Natural killer cell treated with Interleukin-12 subunit alpha and Interleukin-12 subunit beta and Interleukin-15 and Interleukin-18, amount 100 ng/mL, for 72 hours (primary cell): ENCODE measurements at places on chromosomes 2 and 18. TPM values are rescaled to one million over a fixed set of nuclear protein-coding genes. Genes with fewer than 3 reads are reported as not detected.

DNA sequence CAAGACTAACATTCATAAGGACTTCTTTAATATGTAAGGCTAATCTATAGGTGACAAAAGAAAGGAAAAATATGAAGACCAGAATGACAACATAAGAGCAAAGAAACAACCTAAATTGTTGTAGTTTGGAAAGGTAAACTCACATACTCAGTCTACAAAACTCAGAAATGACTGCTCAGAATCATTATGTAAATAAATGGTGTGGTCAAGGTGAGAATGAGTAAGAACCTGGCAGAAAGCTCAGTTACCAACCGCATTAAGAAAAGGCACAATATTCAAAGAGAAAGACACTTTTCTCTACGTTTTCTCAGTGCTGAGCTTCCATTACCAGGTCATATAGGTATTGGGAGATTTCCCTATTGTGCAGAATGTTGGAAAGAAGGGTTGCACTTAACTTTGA is 15.8 kb downstream of the ATF2 start:
- no peak overlapping the region for H3K27ac ChIP-seq
- no peaks in the 10 kb centered on the region for H3K27me3 ChIP-seq
- H3K36me3 ChIP-seq, result peaks cover 7% of the 10 kb centered on the region
- peaks cover 51% of the 10 kb centered on the region for H3K4me1 ChIP-seq
- H3K4me3 ChIP-seq, result no peak overlapping the region

DNA sequence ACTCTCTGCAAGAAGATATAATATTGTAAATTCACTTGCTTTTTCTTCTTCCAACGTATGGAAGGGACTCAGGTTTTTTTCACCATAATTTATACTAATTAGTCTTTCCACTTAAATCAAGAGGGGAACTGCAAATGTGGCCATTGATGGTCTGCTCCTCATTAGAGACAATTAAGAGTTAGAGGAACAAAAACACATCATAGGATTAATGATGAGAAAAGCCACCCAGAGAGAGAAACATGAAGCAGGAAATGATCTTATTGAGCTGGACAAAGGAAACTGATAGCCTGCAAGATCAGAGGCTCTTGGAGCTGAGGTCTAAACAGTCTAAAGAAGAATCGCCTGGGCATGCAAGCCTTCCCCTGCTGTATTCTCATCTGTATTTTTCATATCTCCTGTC is 151.2 kb upstream of the NRP2 start:
- H3K4me3 ChIP-seq, result no peak overlapping the region
- no peaks in the 10 kb centered on the region for H3K4me1 ChIP-seq
- H3K27me3 ChIP-seq, result no peaks in the 10 kb centered on the region
- no peak for DNase-seq

CYS1 gene
- not detected for total RNA-seq

PSMA8 gene
- total RNA-seq, result 0.31 TPM

PGAP1 gene
- total RNA-seq, result 11.6 TPM

PXDN gene
- total RNA-seq, result 3.4 TPM

GRCh38 chr2:205509655-205510054 is 172.6 kb upstream of the NRP2 start:
- no peaks in the 10 kb centered on the region for H3K27me3 ChIP-seq
- no peaks in the 10 kb centered on the region for H3K4me1 ChIP-seq
- no peak overlapping the region for H3K4me3 ChIP-seq
- DNase-seq, result no peak
- no peaks in the 10 kb centered on the region for H3K36me3 ChIP-seq

- H3K36me3 ChIP-seq, result no peaks in the 10 kb centered on the region
- no peak for DNase-seq
- H3K4me1 ChIP-seq, result no peaks in the 10 kb centered on the region
- no peak overlapping the region for H3K4me3 ChIP-seq
Observed at GRCh38 chr2:200756618-200757321, 54.9 kb upstream of the BZW1 start.

COL6A3 gene
- total RNA-seq, result not detected

FBXO36 gene
- 0.67 TPM for total RNA-seq

GRCh38 chr2:101829429-101829828 is 131.9 kb downstream of the MAP4K4 start:
- H3K4me1 ChIP-seq, result peaks cover 41% of the 10 kb centered on the region
- H3K27me3 ChIP-seq, result no peaks in the 10 kb centered on the region
- no peak for DNase-seq

- peaks cover 9% of the 10 kb centered on the region for H3K36me3 ChIP-seq
- H3K4me1 ChIP-seq, result peaks cover 26% of the 10 kb centered on the region
- no peak overlapping the region for H3K4me3 ChIP-seq
- no peak for DNase-seq
- H3K27me3 ChIP-seq, result no peaks in the 10 kb centered on the region
Observed at GRCh38 chr2:97736608-97737330, 23.4 kb downstream of the ZAP70 start.

DNA sequence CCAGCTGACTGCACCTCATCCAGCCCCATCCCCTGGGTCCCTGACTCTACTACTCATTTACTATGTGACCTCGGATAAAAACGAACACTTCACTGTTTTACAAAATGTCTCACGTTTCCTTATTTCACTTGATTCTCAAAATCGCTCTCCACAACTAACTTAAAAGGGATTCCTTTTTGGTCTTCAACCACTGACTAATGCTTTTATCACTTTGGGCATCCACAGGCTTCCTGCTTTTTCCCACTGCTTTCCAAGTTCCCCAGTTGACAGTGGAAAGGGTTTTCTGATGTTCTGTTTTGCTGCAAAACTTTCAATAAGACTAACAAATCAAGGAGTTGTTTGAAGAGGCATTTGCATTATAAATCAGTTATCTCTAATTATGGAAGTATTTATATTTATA is 24.1 kb downstream of the EIF2AK3 start:
- no peaks in the 10 kb centered on the region for H3K27me3 ChIP-seq
- H3K4me3 ChIP-seq, result no peak overlapping the region
- no peaks in the 10 kb centered on the region for H3K36me3 ChIP-seq
- H3K27ac ChIP-seq, result no peak overlapping the region
- peaks cover 44% of the 10 kb centered on the region for H3K4me1 ChIP-seq
- DNase-seq, result no peak

GRCh38 chr2:20514596-20515269 is 67.9 kb downstream of the RHOB start:
- DNase-seq, result no peak
- peaks cover 13% of the 10 kb centered on the region for H3K27me3 ChIP-seq
- H3K27ac ChIP-seq, result no peak overlapping the region
- H3K36me3 ChIP-seq, result peaks cover 6% of the 10 kb centered on the region

- H3K4me3 ChIP-seq, result peak overlapping the region; percentile 90
- peak overlapping the region; percentile 85 for H3K27ac ChIP-seq
- H3K4me1 ChIP-seq, result peaks cover 32% of the 10 kb centered on the region
- H3K27me3 ChIP-seq, result no peaks in the 10 kb centered on the region
Observed at GRCh38 chr2:74498500-74499266, 720 bp downstream of the LBX2 start.

IL1F10 gene
- not detected for total RNA-seq

DNA sequence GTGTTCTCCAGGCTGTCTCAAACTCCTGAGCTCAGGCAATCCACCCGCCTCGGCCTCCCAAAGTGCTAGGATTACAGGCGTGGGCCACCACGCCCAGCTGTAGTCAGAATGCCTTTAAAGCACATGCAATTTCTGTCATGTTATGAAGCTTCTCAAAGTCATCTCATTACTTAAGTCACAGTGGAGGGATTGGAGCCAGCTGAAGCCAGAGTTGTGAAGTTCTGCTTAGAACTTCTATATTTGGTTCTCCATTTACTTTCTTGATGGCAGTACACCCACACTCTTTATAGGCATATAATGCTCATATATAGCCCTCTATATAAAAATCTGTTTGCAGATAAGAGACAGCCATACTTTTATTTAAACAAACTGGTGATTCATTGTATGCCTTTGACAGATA is 68.8 kb upstream of the CWC22 start:
- no peak overlapping the region for H3K27ac ChIP-seq
- no peak for DNase-seq
- H3K27me3 ChIP-seq, result peaks cover 7% of the 10 kb centered on the region
- H3K4me1 ChIP-seq, result no peaks in the 10 kb centered on the region
- no peaks in the 10 kb centered on the region for H3K36me3 ChIP-seq

DNA sequence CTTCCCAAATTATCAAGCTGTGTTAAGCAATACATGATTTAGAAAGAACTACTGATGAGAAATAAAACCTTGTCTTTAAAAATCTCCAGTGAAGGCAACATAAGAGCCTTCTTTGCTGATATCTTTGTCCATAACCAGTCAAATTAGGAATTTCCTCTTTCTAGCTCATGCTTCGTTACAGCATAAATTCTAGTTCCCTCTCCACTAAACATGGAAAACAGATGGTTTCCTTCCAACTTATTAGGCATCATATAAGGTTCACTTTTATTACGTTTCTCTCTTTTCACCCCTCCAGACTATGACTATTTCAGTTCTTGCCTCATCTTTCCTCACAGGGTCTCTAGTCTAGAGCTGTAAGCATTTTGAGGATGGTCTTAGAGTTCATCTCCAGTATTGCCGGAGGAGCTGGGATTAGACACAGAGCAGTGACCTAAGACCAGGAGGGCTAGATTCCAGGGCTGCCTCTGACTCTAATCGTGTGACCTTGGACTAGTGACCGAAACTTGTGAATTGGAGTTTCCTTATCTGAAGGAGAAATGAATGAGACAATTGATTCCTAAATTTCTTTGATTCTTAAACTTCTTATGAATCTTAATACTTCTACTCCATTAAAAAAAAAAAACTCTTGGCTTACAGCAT is 195.5 kb upstream of the APCDD1 start:
- peaks cover 6% of the 10 kb centered on the region for H3K27me3 ChIP-seq
- no peaks in the 10 kb centered on the region for H3K36me3 ChIP-seq
- no peaks in the 10 kb centered on the region for H3K4me1 ChIP-seq
- no peak overlapping the region for H3K4me3 ChIP-seq
- no peak overlapping the region for H3K27ac ChIP-seq

- H3K27ac ChIP-seq, result no peak overlapping the region
- no peak for DNase-seq
- no peaks in the 10 kb centered on the region for H3K4me1 ChIP-seq
- no peak overlapping the region for H3K4me3 ChIP-seq
Observed at GRCh38 chr18:56043641-56044061, 455.7 kb upstream of the TCF4 start.

DNA sequence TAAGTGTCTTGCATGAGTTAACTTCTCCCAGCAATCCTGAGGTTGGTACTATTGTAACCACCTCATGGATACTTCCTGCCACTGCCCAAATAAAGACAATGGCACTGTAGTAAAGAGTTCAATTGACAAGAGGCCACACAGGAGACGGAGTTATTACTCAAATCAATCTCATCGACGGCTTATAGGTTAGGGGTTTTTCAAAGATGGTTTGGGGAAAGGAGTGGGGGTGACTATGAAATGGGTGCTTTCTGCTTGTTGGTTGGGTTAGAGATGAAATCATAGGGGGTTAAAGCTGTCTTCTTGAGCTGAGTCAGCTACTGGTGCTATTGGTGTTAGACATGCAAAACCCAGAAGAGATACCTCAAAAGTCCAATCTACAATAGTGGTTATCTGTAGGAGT is 1258.0 kb upstream of the ZEB2 start:
- peaks cover 17% of the 10 kb centered on the region for H3K27me3 ChIP-seq
- H3K4me3 ChIP-seq, result no peak overlapping the region
- DNase-seq, result no peak
- H3K27ac ChIP-seq, result no peak overlapping the region
- H3K36me3 ChIP-seq, result no peaks in the 10 kb centered on the region

DBI gene
- 187 TPM for total RNA-seq

IL36A gene
- not detected for total RNA-seq

DNA sequence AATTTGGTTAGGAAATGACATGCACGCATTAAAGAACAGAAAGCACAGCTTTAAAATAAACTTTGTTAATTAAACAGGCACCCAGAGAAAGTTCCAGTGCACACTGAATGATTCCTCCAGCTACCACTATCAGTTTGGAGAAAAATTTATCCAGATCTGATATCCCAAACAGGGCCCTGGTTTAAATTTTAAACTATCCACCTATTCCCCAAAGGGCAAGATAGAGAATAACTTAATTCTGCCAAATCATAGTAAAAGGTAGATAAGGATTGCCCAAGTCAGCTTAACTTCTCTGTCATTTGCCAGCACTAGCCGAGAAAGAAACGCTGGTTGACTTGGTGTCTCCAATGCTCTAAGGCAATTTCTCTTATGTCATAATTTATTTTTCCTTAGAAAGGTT is 321.9 kb upstream of the PKDCC start:
- peaks cover 2% of the 10 kb centered on the region for H3K4me1 ChIP-seq
- H3K27me3 ChIP-seq, result peaks cover 3% of the 10 kb centered on the region
- H3K27ac ChIP-seq, result no peak overlapping the region
- no peak for DNase-seq
- no peaks in the 10 kb centered on the region for H3K36me3 ChIP-seq
- no peak overlapping the region for H3K4me3 ChIP-seq

DNA sequence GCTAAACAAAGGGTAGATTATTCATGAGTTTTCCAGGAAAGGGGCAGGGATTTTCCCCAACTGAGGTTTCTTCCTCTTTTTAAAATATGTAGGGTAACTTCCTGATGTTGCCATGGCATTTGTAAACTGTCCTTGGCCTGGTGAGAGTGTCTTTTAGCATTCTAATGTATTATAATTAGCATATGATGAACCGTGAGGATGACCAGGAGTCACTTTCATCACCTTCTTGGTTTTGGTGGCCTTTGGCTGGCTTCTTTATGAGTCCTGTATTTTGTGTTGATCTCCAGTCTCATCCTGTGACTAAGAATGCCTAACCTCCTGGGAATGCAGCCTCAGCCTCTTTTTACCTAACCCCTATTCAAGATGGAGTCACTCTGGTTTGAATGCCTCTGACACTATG is 391.0 kb upstream of the LINC00305 start:
- no peak overlapping the region for H3K4me3 ChIP-seq
- H3K27me3 ChIP-seq, result no peaks in the 10 kb centered on the region
- no peaks in the 10 kb centered on the region for H3K36me3 ChIP-seq
- H3K4me1 ChIP-seq, result no peaks in the 10 kb centered on the region
- no peak overlapping the region for H3K27ac ChIP-seq
- no peak for DNase-seq

ANXA4 gene
- total RNA-seq, result 21.7 TPM

DNA sequence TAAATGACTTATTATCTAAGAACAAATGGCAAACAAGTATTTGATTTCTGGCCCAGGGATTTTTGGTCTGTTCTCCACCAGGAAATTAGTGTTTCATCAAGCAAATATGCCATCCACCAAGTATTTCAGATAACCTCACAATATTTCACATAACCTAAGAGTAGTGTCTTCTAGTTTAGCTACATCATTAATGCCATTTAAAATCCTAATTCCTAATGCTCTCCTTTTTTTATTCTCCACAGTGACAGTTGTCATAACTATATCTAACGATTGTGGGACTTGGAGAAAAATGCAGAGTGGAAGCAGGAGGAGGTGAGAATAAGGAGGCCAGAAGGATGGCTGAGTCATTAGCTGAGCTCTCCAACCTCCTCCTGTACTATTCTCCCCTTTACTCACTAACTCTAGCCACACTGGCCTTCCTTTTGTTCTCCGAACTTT is 58.5 kb upstream of the CTLA4 start:
- H3K4me3 ChIP-seq, result no peak overlapping the region
- peaks cover 9% of the 10 kb centered on the region for H3K27me3 ChIP-seq
- no peak for DNase-seq
- H3K27ac ChIP-seq, result no peak overlapping the region
- H3K36me3 ChIP-seq, result peaks cover 10% of the 10 kb centered on the region

MYO7B gene
- not detected for total RNA-seq

GRCh38 chr2:28490558-28490957 is 5.3 kb upstream of the PLB1 start:
- no peaks in the 10 kb centered on the region for H3K4me1 ChIP-seq
- H3K4me3 ChIP-seq, result no peak overlapping the region
- H3K27ac ChIP-seq, result no peak overlapping the region
- H3K27me3 ChIP-seq, result no peaks in the 10 kb centered on the region
- H3K36me3 ChIP-seq, result no peaks in the 10 kb centered on the region

PDE1A gene
- total RNA-seq, result not detected
